Smooth muscle cell of bladder (primary cell): ENCODE measurements at places on chromosomes 12 and 14. TPM values are rescaled to one million over a fixed set of nuclear protein-coding genes. Genes with fewer than 3 reads are reported as not detected.

TAMALIN gene
- total RNA-seq = 6.5 and 8.3 TPM in 2 replicates

COX8C gene
- not detected in 2 replicates for total RNA-seq

BDKRB1 gene
- total RNA-seq = 31.6 and 33.1 TPM in 2 replicates

TAS2R13 gene
- total RNA-seq = 0.65 and 0.85 TPM in 2 replicates

EPYC gene
- total RNA-seq = 0.09 TPM in 1 of 2 replicates, not detected in the other

HOXC6 gene
- total RNA-seq = 0.18 and 0.28 TPM in 2 replicates
